ENCODE measurements at places on chromosomes 2 and 18.

- DNase-seq = no peak
These were observed 183.5 kb upstream of the ZNF521 start for GRCh38 chr18:25535495-25535894.

GRCh38 chr2:69482471-69482870 lies 45.2 kb upstream of the NFU1 start:
- no peak for DNase-seq

DNA sequence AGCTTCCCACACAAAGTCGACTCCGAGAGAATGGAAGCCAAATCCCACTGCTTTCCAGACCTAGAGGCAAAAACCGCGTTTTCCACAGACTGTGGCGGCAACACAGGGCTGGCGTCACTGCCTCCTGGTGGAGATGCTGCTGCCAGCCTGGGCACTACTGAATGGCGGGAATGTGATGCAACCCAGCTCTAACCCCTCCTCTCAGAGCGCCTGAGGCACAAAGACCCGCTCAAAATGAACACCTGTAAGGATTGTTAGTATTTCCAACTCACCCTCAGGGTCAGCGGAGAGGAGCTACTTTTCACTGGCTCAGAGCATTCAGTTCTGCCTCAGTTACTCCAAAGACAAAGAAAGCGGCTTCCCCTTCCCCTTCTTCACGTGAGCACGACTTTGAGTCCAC lies 548.0 kb upstream of the SALL3 start:
- DNase-seq = no peak

DNA sequence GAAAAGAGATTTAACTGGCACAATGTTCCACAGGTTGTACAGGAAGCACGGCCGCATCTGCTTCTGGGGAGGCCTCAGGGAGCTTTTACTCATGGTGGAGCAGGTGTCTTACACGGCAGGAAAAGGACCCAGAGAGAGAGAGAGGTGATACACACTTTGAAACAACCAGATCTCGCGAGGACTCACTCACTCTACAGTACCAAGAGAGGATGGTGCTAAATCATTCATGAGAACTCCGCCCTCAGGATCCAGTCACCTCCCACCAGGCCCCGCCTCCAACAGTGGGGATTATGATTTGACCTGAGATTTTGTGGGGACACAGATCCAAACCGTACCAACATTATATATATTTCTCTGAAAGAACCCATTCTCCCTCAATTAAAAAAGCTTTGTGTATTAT lies 79.7 kb upstream of the DOCK10 start:
- no peak for DNase-seq

GRCh38 chr2:6999211-6999877 lies 82.1 kb downstream of the RNF144A start:
- no peak for DNase-seq

- DNase-seq = no peak
These were observed 40.6 kb downstream of the EHD3 start for GRCh38 chr2:31274401-31275075.

GRCh38 chr2:240248721-240249422 lies 108.4 kb upstream of the OTOS start:
- no peak for DNase-seq

DNA sequence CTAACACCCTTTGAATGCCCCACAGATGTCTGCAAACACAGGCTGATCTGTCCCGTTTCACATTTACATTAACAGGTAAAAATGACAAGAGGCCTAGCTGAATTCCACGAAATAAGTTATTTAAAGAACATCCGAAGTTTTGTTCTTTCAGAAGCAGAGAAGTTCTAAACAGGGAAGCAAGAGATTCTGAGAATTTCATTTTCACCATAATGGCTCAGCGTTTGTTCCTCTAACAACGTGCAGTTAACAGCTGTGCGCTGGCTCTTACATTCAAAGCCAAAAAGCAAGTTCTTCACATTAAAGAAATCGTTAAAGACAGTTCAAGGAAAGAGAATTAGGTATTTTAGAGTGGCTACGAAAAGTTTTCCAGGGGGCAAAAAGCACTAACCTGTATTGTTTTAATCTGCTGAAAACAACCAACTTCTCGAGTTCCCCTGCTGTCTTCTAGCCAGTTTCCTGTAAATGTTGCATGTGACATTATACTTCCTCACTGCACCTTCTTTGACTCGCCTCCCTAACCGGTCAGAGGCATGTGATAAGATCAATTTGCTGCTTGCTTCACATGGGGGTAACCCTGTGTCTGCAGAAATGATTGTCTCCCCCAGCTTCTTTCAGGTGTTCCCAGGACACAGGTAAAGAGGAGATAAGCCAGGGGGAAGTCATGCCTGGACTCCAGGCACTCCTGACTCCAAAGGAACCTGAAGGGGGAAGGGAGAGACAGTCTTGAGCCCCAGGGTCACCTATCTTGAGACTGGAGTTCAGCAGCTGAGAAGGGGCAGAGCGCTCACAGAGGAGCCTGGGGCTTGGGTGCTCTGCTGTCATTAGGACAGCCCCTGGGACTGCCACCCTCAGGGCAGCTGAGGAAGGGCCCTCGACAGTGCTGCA lies 36.8 kb upstream of the WIPF1 start:
- DNase-seq = no peak

- no peak for DNase-seq
These were observed 3.8 kb downstream of the MRPL30 start for GRCh38 chr2:99184811-99185210.

DNA sequence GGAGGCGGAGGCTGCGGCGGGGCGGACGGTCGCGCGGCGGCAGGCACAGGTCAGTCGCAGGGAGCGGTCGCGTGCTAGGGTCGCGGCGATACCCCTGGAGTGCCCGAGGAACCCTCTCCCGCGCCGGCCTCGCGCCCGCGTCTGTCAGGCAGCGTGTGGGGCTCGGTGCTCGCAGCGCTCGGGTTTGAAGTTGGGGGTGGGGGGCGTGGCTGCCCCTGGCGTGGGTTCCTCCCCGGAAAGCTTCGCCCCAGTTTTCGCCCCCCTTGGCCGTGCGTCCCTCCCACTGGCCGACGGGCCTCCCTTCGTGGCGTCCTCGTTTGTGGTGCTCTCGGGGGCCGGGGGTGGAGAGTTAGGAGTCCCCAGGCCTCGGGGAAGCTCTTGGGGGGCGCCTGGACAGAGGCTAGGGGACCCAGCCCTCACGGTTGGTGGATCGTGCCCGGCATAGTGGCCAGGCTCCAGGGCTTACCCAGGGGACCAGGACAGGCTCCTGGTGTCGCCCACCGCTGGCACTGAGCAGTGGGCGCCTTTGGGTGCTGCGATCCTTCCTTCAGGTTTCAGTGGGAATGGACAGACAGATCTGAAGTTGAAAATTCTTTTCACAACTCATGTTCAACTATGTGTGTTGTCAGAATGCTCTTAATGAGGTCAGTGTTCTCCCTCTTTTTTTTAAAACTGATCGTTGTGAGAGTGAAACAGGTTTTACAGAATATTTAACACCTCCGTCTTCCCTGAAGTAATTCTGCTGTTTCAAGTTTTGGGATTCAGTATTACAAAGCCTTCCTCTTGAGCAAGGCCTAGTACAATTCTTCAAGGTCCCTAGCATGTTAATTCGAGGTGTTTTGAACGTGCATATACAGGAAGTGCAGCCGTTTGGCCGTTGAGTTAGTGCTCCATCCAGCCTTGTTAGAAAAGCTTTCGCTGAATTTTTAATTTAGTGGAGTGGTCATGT lies 604 bp downstream of the RALBP1 start:
- peak; percentile 49 for DNase-seq

GRCh38 chr2:54750040-54750439 lies 26.6 kb downstream of the EML6 start:
- no peak for DNase-seq

DNA sequence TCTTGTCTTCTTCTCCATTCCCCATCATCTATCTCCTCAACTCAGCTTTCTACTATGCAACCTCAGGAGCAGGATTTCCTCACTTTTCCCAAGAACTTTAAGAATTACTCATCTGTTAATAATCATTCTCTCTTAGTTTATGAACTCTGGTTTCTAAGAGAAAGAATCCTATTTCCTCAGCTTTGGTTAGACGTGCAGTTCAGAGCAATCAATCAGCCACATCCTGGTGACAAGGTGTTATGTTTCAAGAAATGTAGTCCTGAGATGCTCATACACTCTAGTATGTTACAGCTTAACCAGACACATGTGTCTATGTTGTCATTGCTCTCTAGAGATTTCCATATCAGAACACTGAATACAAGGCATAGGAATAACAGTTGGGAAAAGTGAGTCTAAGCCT lies 277.9 kb downstream of the MBD2 start:
- no peak for DNase-seq

DNA sequence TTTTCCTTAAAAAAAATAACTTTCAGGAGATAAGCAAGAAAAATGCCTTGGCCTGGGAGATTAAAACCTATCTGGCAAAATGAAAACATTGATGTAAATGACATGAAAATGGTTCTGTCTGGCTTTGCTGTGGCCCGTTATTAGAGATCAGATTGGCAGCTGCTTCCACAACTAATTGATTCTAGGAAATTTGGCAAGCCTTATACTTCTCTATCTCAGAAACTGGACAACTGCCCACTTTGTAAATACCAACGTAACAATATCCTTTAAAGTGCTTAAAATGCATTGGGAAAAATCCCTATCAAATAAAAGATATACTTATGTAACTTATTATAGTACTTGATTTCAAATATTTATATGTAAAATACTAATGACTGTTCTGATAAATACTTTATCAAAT lies 14.2 kb upstream of the SKA1 start:
- DNase-seq = no peak

DNA sequence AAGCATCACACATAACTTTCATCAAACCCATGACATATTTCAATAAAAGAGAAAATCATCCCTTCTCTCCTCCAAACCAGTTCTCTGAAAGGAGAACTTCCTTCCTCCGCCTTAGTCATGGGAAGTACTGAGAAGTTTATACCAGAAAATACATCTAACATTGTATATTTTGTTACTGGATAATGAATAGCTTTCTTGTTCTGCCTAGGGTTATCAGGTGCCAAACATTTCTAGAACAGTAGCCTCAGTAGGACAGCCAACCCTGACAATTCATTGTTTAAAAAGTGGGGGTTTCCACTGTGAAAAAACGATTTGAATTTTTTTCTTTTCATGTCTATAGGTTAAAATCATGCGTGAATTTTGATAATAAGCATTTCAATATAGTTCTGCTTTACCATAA lies 16.0 kb upstream of the DAW1 start:
- DNase-seq = no peak

GRCh38 chr2:16745466-16745865 lies 79.8 kb upstream of the CYRIA start:
- no peak for DNase-seq

- DNase-seq = no peak
These were observed 77.0 kb upstream of the TACR1 start for GRCh38 chr2:75276093-75277029.
